ENCODE measurements at places on chromosomes 1 and 21.

DNA sequence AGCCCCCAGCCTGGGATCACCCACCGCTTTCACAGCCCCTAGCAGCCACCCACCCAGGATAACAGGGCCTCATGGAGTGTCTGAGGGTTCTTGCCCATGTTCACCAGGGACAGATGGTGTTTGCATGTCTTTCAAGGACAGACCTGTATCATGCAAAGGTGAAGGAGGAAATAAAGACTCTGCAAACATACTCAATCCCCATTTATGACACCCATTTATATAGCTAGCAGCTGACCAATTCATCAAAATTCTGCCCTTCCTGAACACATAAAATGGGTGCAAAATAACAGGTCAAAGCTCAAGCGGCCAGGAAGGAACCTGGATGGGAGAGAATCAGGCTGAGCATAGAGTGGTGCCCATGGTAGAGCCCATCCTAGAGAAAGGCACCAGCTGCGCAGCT is 32.8 kb upstream of the LYPD8 start:
- no peak for DNase-seq

DNA sequence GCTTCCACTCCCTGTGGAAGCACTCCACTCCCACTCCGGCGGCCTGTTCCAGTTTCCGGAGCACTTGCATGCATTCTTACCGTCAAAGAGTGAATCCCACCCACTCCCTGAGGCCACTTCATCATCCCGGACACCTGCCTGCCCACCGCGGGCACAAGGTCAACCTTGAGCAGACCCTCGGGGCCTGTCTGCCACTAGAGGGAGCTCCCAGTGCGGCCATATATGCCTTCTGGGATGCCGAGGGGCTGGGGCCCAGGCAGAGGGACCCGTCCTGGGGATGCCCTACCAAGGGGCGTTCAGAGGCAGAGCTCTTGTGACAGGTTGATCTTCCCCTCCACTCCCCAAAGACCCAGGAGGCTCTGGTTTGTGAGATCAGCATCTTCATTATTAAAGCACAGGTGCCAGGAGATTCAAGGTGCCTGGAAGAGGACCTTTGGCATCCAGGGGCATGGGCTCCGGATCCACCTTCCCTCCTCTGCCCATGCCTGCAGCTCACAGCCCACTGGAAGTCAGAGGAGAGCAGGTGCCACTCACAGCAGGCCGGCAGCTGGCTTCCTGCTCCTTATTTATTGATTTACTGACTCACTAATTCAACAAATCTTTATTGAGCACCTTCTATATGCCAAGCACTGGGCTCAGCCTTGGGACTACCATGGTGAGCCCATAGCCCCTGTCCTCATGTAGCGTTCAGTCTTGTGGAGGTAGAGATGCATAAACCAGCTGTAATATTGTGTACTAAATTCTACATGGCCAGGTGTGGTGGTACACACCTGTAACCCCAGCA is 47.3 kb downstream of the UBIAD1 start:
- DNase-seq, result no peak

- DNase-seq, result no peak
Measured at GRCh38 chr1:28928314-28928941, 14.1 kb downstream of the EPB41 start.

GRCh38 chr1:4002061-4002521 is 102.0 kb upstream of the C1orf174 start:
- DNase-seq, result no peak

- DNase-seq, result no peak
Measured at GRCh38 chr21:16154951-16155635, 425.3 kb downstream of the USP25 start.

GRCh38 chr1:234541286-234541975 is 62.5 kb upstream of the TARBP1 start:
- no peak for DNase-seq

DNA sequence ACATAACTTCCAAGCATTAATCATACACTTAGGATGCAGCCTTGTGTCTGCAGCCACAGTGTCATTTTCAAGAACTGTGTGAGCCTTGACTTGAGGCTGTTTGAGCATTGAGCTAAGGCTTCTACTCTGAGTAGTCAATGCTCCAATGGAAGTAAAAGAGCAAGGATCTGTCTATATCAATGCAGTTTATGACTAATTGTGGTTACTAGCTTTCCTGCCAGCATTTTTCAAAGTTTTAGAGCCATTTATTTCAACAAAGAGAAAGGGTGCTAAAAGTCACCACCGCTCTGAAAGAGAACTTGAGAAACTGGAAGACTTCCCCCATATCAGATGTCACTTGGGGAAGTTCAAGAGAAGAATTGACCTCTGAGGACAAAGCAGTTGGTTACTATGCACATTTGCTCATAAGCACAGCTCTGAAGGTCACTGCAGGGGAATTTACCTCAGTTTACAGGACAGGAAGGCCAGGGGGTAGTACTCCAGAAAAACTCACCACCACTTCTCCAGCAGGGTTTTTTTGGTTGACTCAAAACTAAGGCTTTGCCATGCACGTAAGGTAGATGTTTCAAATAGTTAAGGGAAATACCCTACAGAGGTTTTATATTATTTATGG is 24.5 kb upstream of the RGS1 start:
- DNase-seq, result no peak
